ENCODE measurements at places on chromosomes 6 and 20.

GRCh38 chr6:169185692-169186485 lies 67.8 kb downstream of the THBS2 start:
- DNase-seq: no peak

DNA sequence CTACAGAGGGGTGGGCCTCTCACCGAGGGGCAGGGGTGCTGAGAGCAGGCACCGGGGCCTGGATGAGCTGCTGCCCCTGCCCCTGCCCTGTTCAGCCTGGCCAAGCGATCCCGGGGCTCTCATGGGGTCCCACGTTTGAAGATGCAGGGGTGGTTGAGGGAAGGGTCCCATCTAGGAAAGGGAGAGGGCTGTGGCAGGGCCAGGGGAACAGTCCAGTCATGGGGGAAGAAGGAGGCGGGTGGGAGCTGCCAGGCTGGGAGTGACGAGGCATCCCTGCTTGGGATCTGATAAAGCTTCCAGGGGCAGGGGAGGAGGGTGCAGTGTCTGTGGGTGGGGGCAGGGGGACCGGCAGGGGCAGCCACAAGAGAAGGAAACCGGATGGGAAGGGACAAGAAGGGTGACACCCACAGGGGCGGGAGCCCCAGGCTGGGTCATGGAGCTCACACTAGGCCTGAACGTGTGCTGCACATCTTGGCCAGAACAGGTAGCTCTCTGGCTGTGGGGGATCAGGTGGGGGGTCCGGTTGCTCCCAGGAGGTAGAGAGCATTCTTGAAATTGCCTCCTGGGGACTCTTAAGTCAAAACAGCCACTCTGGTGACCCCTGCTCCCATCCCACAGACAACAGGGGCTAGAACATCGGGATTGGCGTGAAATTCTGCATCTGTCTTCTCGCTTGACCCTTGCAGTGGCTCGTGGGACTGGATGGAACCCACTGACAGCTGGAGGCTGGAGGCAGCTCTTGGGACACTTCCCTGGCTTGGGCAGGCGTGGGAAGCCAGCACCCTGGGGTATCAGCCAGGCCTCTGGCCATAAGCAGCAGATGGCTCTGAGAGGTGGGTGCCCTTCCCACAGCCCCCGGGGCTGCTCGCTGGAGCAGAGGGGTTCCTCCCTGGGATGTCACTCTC lies 58.0 kb upstream of the GATA5 start:
- DNase-seq: no peak

DNA sequence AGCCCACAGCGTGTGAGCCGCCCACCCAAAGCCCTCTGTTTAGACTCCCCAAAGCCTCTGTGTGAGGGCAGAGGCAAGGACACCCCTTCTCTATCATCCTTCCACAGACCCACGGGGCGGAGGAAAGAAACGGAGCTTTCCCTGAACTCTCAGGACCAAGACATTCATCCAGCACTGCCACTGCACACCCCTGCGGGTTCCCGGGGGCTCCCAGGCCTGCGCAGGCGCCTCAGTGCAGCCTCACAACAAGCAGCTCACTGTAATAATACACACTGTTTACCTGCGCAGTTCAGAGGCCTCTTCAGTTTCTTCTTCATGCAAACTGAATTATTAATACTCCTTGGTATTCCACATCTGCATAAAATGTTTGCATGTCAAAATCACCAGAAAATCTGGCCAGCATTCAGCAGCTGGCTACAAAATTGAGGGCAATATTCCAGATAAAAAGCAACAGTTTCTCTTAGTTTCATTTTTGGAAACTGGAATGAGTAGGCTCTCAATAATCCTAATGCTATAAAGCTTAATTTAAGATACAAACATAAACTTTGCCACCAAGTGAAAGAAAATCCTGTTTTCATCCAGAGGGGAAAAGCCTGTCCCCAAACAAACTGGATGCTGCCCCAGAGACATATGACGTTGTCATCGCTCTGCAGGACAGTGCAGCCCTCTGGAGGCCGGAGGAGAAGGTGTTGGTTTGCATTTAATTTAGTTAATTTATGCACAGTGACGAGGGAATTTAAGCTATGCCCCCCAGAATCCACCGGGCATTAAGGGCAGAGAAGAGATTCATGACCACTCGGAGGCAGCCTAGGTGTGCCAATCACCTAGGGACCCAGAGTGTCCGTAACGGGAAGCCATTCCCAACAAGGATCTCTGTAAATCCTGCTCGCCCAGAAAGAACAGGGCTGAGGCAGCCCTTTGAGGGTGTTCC lies 45.3 kb downstream of the NINL start:
- peak; percentile 43 for DNase-seq

DNA sequence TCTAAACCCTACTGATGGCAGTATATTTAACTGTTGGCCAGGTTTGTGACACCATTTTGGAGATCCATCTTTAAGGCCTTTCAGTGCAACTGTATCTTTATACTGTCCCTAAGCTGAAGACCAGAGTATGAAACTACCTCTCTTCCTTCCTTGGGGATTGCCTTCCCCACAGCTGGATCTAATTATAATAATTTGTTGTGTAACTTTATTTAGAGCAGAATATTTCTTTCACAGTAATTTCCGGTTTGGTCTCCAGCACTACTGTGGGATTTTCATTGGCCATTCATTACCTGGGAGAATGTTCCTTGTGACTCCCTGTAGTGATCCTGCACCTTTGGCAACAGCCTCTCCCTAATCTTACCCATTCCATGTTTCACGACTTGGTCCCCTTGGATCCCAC lies 75.2 kb downstream of the AKAP7 start:
- peak; percentile 58 for DNase-seq

DNA sequence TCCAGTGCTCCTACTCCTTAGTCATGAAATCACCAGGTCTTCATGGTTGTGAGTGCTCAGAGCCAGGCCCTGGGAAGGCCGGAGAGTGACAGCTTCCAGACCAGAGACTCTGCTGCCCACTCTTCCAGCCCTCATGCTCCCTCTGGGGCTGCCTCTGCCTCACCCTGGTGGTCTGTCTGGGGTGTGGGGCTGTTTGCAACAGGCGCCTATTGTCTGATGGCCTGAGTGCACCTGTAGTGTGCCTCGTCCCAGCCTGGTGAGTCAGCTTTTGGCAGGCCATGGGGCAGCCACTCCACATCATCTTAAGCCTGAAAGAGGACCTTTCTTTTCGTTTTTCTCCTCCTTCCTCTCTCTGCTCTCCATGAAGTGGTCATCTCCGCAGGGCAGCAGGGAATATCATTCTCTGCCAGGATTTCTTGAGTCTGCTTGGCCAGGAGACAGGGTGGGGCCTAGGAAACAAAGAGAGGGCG lies 173.8 kb downstream of the VEGFA start:
- no peak for DNase-seq

GRCh38 chr6:12962987-12963386 lies 246.4 kb downstream of the PHACTR1 start:
- DNase-seq: no peak

GRCh38 chr6:41901882-41902519 lies 6.8 kb upstream of the USP49 start:
- DNase-seq: peak; percentile 49

DNA sequence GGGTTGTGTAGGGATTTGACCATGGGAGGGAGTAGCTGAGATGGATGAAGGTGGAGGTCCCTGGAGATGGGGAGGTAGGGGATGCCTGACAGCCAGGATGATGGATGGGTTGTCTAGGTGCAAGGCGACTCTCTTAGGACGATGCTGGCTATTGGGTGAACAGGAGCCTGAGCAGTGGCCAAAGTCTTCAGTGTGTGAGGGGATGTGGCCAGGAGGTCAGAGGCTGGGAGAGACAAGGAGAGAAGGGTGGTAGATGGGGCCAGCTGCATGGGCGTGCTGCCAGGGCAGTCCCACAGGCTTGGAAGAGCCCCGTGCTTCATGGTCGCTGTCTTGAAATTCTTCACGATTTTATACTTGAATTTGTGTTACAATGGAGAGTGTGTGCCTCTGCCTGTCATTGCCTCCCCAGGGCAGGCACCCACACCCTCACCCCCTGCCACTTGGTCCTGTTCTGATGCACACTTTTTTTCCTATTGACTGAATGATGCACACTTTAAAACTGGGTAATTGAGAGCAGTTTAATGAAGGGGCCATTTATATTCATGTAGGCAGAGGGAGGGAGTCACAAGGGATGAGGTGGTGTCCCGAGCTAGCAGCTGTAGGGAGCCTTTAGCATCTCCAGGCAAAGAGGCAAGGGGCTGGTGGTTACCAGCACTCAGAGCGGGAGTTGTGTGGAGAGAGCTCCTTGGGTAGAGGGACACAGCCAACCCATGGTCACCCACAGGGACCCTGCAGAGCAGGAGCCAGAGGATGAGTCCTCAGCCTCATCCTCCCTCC lies 120.7 kb downstream of the DHX35 start:
- DNase-seq: no peak

- DNase-seq: no peak
Measured at GRCh38 chr6:54846857-54847674, 495 bp downstream of the FAM83B start.

DNA sequence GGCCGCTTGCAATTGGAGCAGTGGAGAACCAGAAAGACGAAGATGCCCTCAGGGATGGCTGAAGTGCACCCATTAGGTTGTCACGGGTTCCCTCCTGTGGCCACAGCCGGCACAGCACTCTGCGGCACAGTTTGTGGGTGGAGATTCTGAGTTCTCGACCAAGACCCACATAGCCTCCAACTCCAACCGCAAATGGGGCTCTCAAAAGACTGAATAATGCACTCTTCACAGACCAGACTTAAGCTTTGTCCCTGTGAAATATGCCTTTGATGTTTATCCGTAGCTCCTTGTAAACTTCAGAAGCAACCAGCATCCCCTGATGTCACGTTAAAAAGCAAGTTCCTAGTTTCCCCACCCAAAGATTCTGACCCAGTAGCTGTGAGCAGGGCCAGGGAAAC lies 934 bp upstream of the CST9 start:
- DNase-seq: peak; percentile 77

DNA sequence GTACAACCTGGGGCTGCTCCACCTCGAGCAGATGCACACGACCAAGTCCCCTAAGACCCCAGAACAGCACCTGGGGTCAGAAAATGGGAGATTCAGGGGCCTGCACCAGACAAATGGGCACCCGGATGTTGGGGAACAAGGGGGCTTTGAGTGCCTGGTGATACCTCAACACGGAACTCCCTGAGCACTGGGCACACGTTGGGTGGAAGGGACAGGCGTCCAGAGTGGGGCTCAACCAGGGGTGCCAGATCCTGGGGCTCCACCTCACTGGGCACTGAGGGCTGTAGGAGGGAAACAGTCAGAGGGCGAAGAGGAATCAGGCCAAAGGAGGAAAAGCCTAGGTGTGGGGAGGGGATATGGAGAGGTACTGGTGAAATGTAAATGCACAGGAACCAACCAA lies 33.5 kb upstream of the SPAG4 start:
- no peak for DNase-seq

DNA sequence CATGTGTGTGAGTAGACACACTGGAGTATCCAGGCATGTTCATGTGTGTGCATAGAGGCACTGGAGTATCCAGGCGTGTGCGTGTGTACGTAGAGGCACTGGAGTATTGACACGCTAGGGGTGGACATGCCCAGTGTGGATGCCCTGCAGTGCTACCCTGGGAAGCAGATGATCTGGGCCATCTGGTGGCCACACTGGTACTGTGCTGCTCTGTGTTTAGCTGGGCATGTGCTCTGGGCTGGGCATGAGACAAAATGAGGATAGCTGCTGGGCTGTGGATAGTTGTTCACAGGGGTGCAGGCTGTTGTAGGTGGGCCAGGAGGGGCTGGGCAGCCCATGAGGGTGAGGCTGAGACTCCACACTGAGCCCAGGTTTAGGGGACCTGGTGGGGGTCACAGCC lies 24.0 kb upstream of the NPBWR2 start:
- peak; percentile 34 for DNase-seq

GRCh38 chr20:31661625-31662371 lies 24.1 kb downstream of the COX4I2 start:
- DNase-seq: peak; percentile 63

GRCh38 chr6:155274106-155274505 lies 10.3 kb downstream of the CLDN20 start:
- peak; percentile 43 for DNase-seq

GRCh38 chr6:37913210-37913609 lies 93.7 kb downstream of the ZFAND3 start:
- DNase-seq: peak; percentile 28

GRCh38 chr6:154206141-154206540 lies 150.5 kb downstream of the IPCEF1 start:
- DNase-seq: no peak

GRCh38 chr20:54088430-54088829 lies 18.0 kb upstream of the BCAS1 start:
- DNase-seq: no peak

GRCh38 chr20:12575352-12576095 lies 433.2 kb upstream of the SPTLC3 start:
- DNase-seq: no peak

DNA sequence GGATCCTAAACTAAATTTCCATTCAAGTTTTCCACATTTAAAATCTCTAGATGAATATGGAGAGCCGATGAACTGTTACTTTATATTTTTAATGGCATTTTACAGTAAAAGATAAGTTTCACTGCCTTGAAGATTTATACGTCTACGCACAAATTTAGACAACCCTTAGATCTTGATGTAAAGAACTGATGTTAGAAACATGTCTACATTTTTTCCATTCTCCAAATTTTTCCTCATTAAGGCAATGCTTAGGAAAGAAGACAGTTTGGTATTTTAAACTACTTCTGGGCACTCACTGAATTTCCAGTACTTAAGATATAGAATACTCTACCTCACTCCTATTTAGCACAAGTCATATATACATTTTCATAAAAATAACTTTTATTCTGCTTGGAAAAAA lies 45.4 kb downstream of the ME1 start:
- no peak for DNase-seq

GRCh38 chr6:89252907-89253306 lies 35.7 kb upstream of the GABRR1 start:
- no peak for DNase-seq

DNA sequence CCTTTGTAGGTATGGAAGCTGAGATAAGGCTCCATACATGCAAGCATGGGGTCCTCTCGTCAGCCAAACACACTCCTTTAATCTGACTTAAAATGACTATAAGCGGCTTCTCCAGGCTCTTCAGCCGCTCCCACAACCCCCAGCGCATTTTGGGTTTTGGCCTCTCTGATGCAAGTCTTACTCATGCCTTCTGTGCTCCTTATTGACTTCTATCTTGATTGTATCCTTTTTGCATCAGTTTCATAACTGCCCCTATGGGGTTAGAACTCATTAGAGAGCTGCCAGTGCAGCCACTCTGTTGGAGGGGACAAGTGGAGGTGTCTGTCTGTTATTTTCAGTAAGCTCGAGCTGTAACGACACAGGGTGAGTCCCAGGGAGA lies 70.1 kb upstream of the TAB2 start:
- no peak for DNase-seq

DNA sequence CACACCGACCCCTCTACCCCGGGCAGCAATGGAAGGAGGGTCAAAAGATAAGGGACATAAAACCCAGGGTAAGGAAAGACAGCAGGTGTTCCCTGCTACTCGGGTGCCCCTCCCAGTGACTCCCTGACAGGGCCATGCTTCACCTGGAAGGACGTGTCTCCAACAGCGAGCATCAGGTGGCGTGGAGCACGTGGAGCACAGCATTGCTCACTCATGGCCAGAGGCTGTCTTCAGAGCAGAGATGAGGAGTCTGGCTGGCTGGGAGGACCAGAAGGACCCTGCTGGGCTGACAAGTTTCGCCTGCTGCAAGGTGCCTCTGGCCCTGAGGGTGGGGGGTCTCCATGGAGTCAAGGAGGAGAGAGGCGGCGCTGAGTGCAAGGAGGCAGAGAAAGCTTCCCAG lies 15.3 kb upstream of the CDH22 start:
- DNase-seq: no peak

All from fibroblast of mammary gland (primary cell).